Activated CD4-positive, alpha-beta T cell treated with anti-CD3 and anti-CD28 coated beads, Interleukin-2, Interleukin-6, amounts not matched to agents 100 ng/mL and 50 ng/mL, durations not matched to agents 16 hours and 8 hours (primary cell): ENCODE measurements at places on chromosomes 11 and 22.

DNA sequence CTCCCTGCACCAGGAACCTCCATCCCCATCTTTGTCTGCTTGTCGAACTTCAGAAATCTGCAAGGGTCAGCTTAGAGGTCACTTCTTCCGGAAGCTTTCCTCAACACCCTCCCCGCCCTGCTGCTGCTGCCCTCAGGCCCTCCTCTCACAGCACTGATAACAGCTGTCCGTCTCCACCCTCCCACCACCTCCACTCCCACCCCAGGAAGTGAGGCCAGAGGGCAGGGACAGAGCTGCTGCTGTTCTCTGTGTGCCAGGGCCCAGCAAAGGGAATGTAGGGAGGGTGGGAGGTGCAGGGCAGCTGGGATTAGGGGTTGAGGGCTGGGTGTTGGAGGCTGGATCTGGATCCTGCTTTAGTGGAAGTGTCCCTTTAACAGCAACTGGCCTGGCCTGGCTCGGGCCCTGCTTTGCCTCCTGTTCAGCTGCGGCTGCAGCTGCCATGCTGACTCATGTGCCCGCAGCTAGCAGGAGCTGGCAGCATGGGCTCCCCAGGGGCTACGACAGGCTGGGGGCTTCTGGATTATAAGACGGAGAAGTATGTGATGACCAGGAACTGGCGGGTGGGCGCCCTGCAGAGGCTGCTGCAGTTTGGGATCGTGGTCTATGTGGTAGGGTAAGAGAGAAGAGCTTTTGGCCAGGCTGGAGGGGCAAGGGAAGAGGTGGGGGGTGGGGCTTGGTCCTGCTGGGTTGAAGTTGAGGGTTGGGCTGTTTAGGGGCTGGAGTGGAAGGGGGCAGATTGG lies at the start of gene P2RX6:
Gene P2RX6 (plus strand): TSS at position 440 of the 740 bp plus-strand sequence. CDS start 10 bp downstream, at position 450.
- no peak for DNase-seq

GRCh38 chr22:46582281-46582933 lies 37.8 kb upstream of the GRAMD4 start:
- DNase-seq = no peak

DNA sequence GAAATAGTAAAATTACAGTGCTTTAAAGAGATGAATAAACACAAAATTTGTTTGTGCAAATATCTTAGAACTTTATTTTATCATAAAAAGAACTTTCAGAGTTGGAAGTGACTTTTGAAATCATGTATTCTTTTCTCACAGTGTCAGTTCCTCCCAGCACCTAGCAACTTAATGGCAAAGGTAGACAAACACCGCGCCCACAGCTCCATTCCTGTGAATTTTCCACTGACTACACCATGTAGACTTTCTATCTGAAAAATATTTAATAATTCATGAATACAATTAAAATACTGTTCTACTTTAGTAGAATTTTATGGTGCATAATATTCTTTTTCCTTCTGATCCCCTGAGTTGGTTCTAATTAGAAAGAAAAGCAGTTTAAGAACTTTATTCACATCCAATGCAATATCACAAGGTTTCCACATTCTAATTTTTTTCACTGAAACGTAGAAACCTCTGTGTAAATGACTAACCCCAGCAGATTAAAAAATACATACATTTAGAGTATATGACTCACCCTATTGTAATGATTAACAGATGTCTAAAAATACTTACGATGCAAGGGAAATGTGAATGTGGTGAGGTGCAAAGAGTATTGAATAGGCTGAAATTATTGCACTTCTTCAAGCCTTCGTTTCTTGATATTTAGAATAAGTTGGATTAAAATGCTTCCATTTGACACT lies 218.2 kb upstream of the CCDC179 start:
- DNase-seq = no peak

GRCh38 chr11:8937159-8937558 lies 4.4 kb upstream of the C11orf16 start:
- DNase-seq = no peak

DNA sequence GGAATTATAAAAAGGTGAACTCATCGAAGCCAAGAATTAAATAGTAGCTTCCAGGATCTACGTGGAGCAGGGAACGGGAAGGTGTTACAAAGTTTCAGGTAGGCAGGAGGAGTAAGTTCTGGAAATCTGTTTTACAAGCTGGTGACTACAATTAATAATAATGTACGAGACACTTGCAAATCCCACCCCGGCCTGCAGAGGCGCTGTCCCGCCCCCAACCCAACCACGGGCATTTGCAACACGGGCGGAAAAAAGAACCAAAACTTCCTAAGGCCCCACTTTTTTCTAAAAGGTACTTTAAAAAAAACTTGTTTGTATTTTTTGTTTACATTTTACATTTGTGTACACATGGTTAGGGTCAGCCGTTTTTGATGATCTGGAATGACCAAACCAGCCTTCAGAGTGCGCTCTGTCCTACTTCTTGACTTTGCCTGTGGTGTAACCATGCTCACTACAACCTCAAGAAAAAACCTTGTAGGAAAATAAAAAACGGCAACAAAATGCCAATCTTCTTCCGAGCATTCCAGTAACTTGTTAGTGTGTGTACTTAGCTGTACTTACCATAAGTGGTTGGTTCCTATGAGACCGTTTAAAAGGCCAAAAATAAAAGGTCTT lies 449.6 kb upstream of the B3GAT1 start:
- no peak for DNase-seq
